Tibial artery (tissue), 4 donors: ENCODE measurements at places on chromosomes 2 and 18.

- no peak for DNase-seq
Observed at GRCh38 chr2:52145005-52145404, 1113.1 kb upstream of the NRXN1 start.

GRCh38 chr2:96531366-96531765 is 5.2 kb upstream of the ARID5A start:
- no peak for DNase-seq

DNA sequence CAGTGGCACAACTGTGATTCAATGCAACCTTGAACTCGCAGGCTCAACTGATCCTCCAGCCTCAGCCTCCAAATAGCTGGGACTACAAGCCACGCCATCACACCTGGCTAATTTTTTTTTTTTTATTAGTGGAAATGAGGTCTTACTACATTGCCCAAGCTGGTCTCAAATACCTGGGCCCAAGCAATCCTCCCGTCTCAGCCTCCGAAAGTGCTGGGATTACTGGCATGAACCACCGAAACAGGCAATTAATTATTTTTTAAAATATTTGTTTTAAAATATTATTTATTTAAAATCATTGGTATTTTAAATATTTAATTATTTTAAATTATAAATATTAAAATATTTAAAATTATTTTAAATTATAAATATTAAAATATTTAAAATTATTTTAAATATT is 24.5 kb downstream of the SRBD1 start:
- DNase-seq = no peak

DNA sequence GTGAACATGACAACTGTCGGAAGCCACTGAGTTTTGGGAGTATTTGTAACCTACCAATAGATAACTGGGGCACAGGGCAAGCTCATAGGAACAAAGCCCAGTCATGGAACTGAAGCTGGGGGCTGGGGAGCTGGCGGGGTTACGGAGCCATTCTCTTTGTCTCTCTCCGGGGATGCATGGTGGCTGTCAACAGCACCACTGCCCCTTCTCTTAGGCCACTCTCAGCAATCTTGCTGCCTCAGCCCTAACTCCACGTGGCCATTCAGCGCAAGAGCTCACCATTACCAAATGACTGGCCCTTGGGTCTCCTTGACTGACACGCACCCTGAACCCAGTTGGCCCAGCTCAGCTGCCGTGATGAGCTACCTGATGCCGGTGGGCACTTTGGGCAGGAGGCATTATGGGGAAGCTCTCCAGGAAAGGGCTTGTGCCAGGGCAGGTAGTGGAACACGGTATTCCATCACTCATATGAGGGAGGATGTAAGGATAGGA is 33.6 kb upstream of the ODC1 start:
- no peak for DNase-seq

GRCh38 chr2:196459539-196459938 is 180.0 kb upstream of the CCDC150 start:
- no peak for DNase-seq

GRCh38 chr2:179355881-179356280 is 91.2 kb upstream of the SESTD1 start:
- DNase-seq = no peak

GRCh38 chr18:40133253-40133652 is 1821.8 kb upstream of the PIK3C3 start:
- no peak for DNase-seq

GRCh38 chr2:37812414-37812813 is 112.7 kb upstream of the RMDN2 start:
- DNase-seq = no peak

DNA sequence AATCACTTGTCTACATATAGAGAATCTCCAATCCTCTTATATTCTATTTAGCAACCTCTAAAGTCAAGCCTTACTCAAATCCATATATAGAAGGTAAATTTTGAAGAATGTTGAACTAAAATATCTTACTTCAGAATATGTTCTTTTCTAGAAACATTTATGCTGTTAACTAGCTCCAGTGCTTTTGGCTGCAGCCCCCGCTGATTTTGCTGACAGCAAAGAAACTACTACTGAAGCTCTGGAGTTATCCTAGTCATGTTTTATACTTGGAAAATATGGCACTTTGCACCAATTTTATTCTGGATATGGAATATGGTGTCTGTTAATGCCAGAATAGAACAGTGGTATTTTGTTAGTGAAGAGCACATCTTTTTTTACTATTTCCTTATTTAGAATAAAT is 212.4 kb upstream of the FSIP2 start:
- DNase-seq = no peak

GRCh38 chr2:168355121-168355520 is 101.0 kb upstream of the CERS6 start:
- DNase-seq = no peak

DNA sequence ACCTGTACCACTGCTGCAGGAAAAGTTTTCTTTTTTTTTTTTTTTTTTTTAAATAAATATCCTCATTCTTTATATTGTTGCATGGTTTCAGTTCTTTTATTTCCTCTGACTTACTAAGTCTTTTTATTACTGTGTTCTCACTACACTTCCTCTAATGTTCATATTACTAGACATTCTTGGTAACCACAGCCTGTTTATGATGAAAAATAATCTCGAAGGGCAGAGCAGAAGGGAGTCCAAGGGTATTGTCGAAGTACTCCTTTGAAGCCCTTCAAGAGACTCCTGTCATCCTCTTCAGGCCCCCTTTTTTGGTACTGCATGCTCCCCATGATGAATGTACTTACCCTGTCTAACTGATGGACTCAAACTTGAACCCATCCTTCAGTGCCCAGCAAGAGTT is 61.2 kb downstream of the RND3 start:
- no peak for DNase-seq

GRCh38 chr2:215029936-215030335 is 108.5 kb downstream of the ABCA12 start:
- no peak for DNase-seq

- DNase-seq = no peak
Observed at GRCh38 chr2:199315299-199316179, 142.2 kb downstream of the SATB2 start.

DNA sequence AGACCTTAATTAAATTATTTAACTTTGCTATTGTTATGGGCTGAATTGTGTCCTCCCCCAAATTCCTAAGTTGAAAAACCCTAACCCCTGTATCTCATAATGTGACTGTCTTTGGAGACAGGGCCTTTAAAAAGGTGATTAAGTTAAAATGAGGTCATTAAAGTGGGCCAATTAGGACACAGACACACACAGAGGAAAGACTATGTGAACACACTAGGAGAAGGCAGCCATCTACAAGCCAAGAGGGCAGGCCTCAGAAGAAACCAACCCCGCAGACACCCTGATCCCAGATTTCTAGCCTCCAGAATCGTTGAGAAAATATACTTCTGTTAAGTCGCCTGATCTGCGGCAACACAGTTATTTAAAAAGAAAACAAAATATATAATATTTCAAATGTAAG is 6.4 kb downstream of the STK17B start:
- DNase-seq = no peak

- DNase-seq = no peak
Observed at GRCh38 chr2:25229279-25230197, 61.2 kb upstream of the POMC start.

DNA sequence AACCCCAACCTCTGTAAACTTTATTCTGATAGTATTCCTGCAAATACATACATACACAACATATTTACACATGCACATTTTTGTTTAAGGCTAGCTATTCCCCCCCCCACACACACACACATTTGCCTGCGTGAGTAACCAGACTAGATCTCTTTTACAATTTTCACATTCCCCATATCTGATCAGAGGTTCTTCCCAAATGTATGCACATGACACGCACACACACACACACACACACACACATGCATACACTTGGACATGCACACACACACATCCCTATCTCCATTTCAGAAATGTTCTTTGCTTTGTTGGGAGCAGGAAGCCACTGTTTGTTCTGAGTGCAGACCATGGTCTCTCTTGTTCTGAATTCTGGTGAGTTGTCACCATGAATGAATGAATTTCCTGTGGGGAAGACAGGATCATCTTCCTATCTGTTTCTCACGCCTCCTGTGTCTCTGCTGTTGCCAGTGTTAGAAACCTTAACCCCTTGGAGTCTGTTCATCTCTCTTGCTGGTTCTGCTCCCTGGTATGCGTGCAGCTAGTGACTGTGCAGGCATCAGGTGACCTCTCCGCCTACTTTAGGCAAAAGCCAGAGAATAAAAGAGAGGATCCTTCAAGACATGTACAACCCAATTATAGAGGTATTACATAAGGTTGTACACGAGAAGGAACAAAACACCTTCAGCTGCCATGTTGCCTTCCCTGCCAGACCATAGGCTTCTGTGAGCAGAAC is 251.0 kb upstream of the RAB12 start:
- no peak for DNase-seq

- DNase-seq = no peak
Observed at GRCh38 chr2:232637866-232638583, 4.6 kb downstream of the EFHD1 start.

DNA sequence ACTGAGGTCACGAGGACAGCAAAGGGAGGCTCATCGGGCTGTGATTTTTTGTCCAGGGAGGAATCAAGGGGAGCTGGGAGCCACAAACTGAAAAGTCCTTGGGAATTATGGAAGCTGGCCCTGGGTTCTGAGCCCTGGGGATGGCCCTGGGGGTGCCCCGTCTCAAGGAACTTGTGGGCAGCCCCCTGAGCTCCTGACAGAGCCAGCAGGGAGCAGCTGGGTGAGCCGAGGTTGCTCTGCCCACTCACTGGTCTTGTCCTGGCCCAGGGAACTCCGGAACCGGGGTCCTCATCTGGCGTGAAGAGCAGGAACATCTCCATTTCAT is 61.3 kb upstream of the HDAC4 start:
- peak; percentile 48 for DNase-seq

GRCh38 chr2:61356958-61357350 is 113.9 kb downstream of the USP34 start:
- no peak for DNase-seq

GRCh38 chr2:119525614-119526013 is 1.3 kb upstream of the SCTR start:
- DNase-seq = no peak

DNA sequence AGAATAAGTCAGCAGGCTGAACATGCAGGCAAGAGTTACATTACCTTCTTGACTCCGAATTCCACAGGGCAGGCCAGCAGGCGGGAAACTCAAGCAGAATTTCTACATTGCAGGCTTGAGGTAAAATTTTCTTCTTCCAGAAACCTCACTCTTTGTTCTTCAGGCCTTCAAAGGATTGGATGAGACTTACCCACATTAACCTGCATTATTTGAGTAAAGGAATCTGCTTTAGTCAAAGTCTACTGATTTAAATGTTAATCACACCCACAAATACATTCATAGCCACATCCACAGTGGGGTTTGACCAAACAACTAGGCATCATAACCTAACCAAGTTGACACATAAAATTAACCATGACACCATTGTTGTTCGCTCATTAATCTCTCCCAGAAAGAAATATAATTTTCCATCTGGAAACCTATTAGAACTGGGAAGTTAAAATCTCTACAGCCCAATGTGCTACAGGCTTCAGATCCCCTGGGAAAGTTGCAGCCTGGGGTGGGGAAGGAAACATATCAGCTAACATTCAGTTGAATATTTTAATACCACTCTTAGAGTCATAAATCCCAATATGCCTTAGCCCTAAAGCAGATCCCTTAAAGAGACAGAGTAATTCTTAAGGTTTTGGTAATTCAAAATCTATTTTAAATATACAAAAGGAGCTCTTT is 468.2 kb upstream of the TNP1 start:
- no peak for DNase-seq

- DNase-seq = no peak
Observed at GRCh38 chr2:69954084-69954483, 7.3 kb downstream of the ASPRV1 start.

DNA sequence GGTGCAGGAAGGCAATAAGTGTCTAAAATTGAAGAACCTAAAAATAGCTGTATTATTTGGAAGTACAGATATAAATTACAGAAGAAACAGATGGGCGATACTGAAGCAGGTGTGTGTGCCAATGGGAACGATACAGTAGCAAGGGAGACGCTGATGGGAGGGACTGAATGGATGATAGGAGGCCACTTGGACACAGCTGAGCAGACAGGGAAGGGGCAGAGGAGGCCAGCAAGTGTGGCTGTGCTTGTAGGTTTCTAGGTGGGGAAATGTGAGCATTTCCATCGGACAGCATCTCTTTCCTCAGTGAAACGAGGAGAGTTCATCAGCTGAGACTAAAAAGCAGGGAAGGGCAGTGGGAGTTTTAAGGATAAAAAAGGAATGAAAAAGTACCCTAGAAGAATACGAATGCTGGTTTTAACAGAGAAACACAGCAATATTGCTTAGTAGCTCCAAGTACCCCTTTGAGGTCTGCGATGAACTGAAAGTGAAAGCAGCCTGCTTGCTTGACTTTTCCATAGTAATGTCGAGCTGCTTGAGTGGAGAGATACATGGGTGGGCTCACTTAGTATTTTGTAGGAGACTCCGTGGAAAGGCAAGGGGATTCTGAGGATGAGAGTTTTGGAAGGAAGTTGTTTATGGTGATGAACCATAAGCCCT is 91.7 kb upstream of the EPC2 start:
- DNase-seq = no peak

DNA sequence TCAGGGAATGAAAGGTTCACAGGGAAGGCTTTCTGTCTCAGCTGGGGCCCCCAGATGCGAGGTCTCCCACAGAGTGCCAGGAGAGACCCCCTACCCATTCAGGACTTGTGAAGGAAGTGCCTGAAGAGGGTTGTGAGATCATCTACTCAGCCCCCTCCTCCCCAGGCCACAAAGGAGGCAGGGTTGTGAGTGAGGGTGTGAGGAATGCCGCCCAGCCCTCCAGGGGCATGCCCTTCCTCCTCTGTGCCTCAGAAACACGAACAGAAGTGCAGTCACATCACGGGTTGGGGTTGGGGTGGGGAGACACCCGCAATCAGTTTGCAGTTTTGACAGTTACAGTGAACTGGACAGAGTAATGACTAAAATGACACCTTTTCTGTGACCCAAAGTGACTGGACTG is 5.0 kb downstream of the MAL start:
- DNase-seq = no peak

DNA sequence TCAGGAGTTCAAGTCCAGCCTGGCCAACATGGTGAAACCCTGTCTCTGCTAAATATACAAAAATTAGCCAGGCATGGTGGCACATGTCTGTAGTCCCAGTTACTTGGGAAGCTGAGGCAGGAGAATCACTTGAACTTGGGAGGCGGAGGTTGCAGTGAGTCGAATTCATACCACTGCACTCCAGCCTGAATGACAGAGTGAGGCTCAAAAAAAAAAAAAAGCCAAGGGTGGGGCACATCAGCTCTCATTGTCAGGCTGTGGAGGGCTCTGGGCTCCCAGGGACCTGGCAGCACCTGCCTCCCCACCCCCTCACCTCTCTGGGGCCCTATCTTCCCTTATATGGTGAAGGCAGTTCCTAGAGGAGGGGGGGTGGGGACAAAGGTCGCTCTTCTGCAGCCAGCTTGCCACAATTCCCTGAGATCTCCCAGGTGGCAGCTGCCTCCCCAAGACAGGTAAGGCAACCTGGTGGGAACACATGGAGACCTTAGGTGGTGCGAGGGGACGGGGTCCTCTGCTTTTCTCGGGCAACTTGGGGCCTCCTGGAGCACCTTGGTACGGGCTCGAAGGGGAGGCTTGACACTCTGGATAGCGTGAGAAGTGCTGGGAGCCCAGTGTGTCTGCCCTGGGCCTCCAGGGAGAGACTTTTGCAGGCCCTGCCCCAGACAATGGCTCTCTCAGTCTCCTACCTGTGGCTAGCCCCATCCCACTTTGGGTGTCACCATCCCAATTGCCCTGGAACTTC is at the start of gene VIL1:
Gene VIL1 (plus strand): TSS at position 407 of the 742 bp plus-strand sequence. CDS start 4,656 bp downstream, outside the sequence.
- no peak for DNase-seq
